NCI-H226 (cell line): ENCODE measurements at places on chromosomes 6 and 20.

GRCh38 chr6:46796848-46797580, 3.8 kb downstream of the MEP1A start:
- DNase-seq, result no peak

DNA sequence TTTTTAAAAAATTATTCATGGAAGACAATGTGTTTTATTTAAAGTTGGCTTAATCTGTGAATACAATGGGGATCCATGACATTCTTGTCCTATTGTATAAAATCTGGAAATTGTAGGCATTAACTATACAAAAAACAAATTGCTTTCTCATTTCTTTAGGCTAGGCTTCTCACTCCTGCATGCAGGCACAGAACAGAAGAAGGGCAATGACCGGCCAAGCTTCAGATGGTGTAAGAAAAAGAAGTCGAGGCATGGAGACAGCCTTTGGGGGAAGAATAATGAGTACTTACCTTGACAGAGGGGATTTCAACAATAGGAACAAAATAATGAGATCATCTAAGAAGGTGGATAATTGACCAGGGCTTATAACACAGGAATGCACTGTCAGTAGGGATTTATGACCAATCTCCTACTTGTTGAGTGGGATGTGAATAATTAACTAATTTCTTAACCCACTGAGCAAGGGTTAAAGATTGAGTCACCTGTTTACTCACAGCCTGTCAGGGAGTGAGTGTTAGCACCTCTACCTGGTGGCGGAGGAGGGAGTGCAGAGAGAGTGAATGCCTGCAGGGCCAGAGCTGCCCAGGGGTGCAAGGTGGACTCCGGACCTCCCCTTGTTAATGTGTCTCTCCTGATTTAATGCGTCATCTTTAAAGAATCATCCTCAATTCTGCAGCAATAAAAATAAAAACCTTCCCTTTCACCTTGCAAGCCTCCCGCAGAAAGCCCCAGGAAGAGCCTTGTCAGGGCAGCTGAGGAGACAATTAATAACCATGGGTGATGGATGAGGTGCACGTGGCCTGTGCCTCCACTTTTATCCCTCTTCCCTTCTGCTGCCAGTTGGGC, 3.9 kb downstream of the SLC22A2 start:
- DNase-seq, result no peak

DNA sequence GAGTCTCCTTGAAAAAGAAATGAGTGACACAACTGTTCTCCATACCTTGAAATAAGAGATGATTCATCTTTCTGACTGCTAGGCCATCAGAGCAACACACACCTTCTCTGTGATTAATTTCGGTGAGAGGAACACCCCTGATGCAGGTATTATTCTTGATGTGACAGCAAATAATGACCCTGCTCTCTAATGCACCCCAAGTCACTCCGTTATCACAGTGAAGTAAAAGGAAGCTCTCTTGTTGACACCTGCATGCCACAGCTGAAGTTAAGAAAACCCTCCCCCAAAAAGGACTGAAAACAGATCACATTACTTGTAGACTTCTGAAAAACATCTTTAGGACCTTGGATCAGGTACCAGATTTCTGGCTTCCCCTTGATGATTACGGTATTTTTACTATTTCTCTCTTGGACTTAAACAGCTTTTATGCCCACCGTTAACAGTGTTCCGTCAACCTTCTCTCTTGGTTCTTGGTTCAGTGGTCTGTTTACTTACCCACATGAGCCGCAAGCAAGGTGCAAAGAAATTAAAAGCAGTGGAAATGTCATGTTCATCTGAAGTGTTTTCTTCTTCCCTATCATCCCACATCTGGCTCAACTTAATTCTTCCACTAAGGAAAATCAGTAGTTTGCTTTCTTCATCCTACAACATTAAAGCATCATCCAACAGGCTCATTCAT, 249.7 kb downstream of the GMPR start:
- DNase-seq, result no peak

- DNase-seq, result no peak
Measured at GRCh38 chr20:58667975-58668374, 16.9 kb downstream of the STX16 start.

- no peak for DNase-seq
Measured at GRCh38 chr20:19275038-19275629, 62.7 kb downstream of the SLC24A3 start.

- DNase-seq, result no peak
Measured at GRCh38 chr20:53917145-53918019, 153.0 kb downstream of the BCAS1 start.
